MCF 10A (cell line): ENCODE measurements at places on chromosomes 16 and 17. TPM values are rescaled to one million over a fixed set of nuclear protein-coding genes. Genes with fewer than 3 reads are reported as not detected.

The VMO1 gene
- total RNA-seq = 0.77 and 1.1 TPM in 2 replicates

DNA sequence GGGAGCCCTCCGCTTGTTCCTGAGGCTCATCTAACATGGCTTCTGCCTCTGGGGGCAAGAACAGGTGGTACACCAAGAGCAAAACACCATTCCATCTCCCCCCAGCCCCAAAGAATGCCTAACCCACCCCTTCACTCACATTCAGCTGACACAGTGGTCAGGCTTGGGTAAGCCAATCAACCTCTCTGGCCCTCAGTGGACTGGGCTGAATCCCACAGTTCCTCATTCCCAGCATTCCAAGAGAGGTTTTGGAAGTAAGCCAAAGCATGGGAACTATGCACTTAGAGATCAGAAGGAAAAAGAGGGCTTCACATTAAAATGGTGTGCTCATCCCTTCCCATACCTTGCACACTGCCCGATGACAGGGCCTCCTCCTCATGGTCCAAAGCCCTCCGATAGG, 7.8 kb downstream of the PIGS start:
- DNase-seq = no peak

GRCh38 chr17:76395980-76396379, 11.6 kb downstream of the SPHK1 start:
- DNase-seq = no peak

The SDK2 gene
- total RNA-seq = not detected in 2 replicates

The ARL5C gene
- total RNA-seq = not detected in 2 replicates

DNA sequence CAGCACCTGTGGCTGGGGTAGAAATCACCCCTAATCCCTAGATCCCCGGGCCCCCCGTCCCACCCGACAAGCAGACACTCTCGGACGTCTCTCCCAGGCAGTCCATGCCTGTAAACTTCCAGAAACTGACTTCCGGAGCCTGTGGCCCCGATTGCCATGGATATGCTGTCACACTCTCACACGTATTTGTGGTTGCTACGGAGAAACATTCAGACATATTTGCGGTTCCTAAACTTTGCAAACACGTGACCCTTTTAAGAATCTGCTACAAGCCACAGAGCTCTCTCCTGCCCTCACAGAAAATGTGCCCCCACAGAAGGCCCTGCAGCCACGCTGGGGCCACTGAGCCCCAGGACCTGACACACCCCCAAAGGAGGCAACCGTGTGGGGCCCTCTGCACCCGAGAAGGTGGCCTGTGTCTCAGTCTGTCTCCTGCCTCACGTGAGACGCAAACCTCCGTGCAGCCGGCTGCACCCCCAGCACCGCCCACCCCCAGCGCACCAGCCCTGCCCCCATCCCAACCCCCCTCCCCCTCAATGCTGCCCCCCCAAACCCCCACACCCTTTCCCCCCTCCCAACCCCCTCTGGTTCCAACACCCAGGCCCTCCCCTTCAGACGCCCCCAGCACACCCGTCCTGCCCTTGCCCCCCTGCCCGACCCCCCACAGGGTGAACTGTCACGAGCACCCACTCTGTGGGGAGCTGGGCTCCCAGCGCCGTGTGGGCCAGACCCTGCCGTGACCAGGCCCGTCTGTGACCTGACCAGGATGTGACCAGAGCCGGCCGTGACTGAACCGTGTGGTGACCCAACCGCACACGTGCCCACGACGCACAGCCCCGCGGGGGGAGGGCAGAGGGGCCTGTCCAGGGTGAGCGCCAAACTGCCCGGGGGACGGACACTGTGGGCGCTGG, 66.3 kb upstream of the METRNL start:
- no peak for DNase-seq

DNA sequence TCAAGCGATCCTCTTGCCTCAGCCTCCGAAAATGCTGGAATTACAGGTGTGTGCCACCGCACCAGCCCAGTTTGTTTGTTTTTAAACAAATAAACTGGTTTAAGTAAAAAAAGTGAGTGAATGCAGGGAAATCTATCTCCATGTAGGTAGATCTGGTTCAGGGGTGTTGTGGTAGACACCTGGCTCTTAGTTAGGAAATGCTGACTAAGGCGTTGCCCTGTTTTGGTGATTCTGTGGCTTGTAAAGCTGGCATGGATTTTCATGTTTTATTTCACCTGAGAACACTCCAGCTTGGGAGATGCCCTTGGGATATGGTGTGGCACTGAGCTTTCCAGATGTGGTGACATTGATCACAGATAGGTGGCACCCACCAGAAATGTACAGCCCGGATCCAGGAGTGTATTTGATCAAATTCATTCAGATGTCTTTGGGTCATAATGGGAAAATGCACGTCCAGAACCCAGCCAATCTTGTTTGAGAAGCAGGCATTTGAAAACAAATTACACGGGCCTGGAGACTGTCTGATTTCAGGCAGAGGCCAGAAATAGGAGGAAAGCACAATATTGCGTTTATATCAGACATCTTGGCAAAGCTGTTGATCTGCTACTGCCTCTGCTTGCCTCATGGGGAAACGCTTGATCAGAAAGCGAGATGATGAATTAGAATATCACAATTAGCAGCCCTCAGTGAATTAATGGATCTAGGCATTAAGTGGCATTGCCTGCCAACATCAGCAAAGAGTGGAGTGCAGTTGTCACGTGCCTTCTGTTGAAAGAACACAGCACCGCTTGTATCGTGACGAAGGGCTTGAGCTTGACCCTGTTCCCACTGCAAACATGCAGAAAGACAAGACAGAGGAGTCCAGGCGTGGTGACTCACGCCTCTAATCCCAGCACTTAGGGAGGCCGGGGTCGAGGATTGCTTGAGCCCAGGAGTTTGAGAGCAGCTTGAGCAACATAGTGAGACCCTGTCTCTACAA, 7.3 kb upstream of the IL34 start:
- peak; percentile 28 for DNase-seq

The ZG16 gene
- total RNA-seq = not detected in 2 replicates

- DNase-seq = no peak
Observed at GRCh38 chr17:77572065-77572601, 386.4 kb upstream of the TNRC6C start.

The MYH2 gene
- not detected in 2 replicates for total RNA-seq

The CES3 gene
- total RNA-seq = 0.52 and 0.65 TPM in 2 replicates

DNA sequence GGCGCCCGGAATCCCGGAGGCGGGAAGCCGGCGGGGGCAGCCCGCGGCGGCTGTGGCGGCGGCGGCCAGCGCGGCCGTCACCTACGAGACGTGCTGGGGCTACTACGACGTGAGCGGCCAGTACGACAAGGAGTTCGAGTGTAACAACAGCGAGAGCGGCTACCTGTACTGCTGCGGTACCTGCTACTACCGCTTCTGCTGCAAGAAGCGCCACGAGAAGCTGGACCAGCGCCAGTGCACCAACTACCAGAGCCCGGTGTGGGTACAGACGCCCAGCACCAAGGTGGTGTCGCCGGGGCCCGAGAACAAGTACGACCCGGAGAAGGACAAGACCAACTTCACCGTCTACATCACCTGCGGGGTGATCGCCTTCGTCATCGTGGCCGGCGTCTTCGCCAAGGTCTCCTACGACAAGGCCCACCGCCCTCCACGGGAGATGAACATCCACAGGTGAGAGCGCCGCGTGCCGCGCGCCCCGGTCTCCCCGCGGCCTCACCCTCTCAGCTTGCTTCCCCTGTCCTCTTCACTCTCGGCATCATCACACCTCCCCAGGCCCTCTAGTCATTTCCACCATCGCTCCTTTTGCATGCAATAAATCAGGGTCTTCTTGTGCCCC, 706 bp downstream of the SHISA6 start:
- DNase-seq = no peak

The MEIOB gene
- not detected in 2 replicates for total RNA-seq

DNA sequence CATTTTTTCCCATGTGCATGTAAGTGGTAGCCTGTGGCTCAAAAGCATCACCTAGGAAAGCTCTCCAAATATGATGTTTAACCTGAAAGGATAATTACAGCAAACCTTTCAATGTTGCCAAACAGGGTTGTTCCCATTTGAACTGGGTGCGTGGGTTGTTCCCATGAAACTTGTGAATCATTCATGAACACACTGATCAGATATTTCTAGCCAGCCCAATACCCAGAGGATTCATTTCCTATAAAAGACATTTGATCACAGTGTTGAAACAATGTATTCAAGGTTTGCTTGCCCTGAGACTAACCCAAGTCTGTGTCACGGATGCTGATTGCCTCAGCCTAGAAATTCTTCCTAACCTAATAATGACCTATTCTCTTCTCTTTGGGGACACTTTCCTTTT, 12.9 kb downstream of the KRT39 start:
- DNase-seq = peak; percentile 84

The TMEM92 gene
- total RNA-seq = 1.1 and 1.5 TPM in 2 replicates

- DNase-seq = no peak
Observed at GRCh38 chr17:66604376-66604775, 230.5 kb upstream of the CACNG5 start.

DNA sequence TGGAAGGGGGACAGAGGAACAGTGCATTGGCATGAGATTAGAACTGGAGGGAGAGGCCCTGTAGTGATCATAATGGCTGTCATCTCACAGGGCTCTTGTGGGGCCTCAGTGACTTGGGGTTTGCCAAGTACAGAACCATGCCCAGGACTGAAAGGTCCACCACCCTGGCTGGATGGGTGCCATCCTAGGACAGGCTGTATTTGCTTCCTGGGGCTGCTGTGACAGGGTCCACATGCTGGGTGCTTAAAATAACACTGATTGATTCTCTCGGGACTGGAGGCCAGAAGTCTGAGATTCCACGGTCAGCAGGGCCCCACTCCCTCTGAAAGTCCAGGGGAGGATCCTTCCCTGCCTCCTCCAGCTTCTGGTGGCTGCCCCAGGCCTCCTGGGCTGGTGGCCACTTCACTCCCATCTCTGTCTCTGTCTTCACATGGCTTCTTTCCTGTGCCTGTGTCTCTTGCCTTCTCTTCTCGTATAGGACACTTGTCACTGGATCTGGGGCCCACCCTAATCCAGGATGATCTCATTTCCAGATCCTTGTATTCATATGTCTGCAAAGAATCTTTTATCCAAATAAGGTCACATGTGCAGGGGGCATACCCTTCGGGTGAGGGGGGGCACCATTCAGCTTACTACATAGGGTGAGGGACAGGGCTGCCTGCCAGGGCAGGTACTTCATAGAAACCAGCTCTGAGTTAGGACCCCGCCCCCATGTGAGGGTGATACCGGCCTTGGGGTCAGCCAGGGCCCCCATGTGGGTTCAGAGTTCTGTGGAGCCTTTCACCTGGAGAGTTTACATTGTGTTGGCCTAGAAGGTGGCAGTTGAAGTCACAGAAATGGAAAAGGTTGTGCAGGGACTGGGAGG, 52.6 kb downstream of the USP22 start:
- DNase-seq = no peak

GRCh38 chr17:77229786-77230435, 89.1 kb downstream of the SEC14L1 start:
- no peak for DNase-seq

The TGFB1I1 gene
- 14.2 and 14.7 TPM in 2 replicates for total RNA-seq

The PRR11 gene
- total RNA-seq = 35.7 and 48.5 TPM in 2 replicates

DNA sequence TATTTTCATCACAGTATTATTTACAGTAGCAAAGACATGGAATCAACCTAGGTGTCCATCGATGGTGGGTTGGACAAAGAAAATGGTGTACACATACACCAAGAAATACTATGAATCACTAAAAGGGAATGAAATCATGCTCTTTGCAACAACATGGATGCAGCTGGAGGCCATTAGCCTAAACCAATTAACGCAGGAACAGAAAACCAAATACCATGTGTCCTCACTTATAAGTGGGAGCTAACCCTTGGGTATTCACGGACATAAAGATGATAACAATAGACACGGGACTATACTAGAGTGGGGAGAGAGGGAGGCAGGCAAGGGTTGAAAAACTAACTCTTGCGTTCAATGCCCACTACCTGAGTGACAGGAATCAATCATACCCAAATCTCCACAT, 41.0 kb downstream of the MRPS23 start:
- DNase-seq = no peak

DNA sequence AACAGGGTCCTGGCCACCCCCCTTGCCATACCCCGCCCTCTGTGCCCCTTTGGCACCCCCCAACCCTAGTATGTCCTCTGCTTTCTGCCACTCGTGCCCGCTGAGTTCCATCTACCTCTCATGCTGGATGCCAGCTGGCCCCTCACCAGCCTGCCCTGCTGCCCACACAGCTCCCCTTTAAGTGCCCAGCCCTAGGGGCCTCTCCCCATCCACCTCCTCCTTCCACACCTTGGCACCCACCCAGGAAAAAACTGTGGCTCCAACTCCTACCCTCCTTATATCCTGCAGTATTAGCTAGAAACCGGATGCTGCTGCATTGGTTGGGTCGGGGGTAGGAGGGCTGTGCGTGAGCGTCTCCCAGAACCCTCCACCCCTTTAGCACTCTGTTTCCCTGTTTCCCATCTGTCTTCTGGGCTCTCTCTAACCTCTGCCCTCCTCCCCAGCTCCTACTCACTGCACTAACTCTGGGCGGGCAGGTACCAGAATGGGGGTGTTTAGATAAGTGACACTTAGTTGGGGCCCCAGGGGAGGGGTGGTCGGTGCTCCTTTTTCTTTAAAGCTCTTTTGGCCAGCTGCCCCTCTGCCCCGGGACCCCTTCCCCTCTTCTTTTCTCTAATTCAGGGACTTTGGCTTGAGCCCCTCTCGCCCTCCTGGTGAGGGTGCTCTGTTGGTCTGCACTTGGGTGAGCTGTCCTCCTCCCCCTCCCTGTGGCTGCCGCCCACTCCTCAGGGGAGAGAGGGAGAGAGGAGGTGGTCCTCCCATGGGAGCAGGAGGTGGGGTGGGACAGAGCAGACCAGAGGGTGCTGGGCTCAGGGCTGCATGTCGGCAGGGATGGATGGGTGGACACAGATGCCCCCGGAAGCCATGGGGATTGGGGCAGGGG, 9.9 kb downstream of the NR1D1 start:
- no peak for DNase-seq

The RASD1 gene
- total RNA-seq = 0.21 TPM in 1 of 2 replicates, not detected in the other

DNA sequence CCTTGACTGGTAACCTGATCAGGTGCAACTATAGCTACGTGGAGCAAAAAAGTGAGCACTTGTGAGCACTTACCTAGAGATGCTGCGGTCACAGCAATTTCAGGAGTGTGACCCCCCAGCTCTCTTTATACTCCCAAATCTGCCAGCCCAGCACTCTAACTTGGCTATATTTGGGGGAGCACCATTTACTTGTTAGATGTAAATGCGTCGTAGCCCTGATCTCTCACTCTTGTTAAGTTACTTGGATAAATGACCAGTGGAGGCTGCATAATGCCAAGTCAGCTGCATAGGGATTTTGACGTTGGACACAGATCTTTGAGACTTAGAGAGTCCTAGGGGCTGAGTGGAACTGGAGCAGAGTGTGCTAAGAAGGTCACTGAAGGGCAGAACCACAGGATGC, at the start of gene MYH13:
TSS of gene MYH13 (minus strand) at position 101 of the 400 bp plus-strand sequence. CDS start 8,476 bp downstream, outside the sequence.
- DNase-seq = no peak

The SHISA6 gene
- total RNA-seq = not detected in 2 replicates

- no peak for DNase-seq
Observed at GRCh38 chr16:80564394-80564793, 23.6 kb downstream of the DYNLRB2 start.

DNA sequence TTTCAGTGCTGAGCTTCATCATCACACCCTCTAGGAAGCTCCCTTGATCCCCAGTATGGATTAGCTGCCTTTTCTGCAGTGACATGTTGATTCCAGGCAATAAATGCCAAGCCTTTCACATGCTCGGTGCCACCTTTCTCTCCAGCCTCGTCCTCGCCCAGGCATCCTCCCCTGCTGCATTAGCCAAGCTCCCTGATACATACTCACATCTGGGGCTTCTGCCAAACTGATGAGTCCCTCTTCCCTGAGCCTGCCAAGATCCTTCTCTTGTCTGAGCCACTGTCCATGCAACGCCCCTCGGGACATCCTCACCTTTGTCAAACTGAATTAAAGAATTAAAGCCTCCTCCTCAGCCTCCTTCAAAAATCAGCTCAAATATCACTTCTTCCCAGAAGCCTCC, 538.5 kb upstream of the CDH11 start:
- peak; percentile 82 for DNase-seq
